ENCODE measurements at places on chromosomes 7 and 10.

- DNase-seq: no peak
These were observed 9.7 kb upstream of the CCDC7 start for GRCh38 chr10:32436215-32436614.

DNA sequence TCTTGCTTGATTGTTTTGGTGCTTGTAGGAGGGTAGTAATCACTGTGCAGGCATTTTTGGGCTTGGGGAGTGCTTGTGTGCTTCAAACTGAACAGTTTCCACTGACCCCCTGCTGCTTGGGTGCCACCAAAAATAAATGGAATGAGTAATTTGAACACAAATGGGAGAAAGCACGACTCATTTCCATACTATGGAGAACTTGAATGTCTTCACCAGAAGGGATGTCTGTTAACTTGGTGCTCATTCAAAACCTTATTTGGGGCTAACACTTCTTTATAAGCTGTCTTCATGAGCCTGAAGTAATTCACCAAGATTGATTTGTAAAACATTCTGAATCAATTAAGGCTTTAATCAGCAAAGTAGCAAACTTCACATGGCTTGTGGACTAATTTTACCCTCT, 560.3 kb downstream of the SDK1 start:
- no peak for DNase-seq

DNA sequence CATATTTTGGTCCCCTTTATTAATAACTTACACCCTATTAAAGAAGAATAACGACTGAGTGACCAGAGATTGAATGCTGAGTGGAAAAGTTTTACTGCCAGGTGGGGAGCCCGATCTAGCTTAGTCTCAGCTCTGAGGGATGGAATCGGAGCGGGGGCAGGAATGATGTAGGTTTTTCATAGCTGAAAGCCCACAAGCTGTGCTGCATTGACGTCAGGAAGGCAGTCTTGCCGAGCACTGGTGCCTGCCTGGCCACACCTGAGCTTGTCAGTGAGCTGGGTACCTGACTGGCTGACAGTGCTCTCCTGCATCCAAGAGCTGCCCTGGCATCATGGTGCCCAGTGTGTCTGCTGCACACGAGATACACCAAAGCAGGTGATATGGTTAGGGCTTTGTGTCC, 34.8 kb downstream of the GRK5 start:
- no peak for DNase-seq

- DNase-seq: no peak
These were observed 46.6 kb downstream of the CCDC3 start for GRCh38 chr10:12954866-12955265.

- DNase-seq: no peak
These were observed 6.9 kb upstream of the H2AZ2 start for GRCh38 chr7:44854644-44855364.

GRCh38 chr10:84306751-84307384, 21.5 kb upstream of the CCSER2 start:
- no peak for DNase-seq

All from kidney (tissue), 22 donors.